ENCODE measurements at places on chromosomes 1 and 21.

DNA sequence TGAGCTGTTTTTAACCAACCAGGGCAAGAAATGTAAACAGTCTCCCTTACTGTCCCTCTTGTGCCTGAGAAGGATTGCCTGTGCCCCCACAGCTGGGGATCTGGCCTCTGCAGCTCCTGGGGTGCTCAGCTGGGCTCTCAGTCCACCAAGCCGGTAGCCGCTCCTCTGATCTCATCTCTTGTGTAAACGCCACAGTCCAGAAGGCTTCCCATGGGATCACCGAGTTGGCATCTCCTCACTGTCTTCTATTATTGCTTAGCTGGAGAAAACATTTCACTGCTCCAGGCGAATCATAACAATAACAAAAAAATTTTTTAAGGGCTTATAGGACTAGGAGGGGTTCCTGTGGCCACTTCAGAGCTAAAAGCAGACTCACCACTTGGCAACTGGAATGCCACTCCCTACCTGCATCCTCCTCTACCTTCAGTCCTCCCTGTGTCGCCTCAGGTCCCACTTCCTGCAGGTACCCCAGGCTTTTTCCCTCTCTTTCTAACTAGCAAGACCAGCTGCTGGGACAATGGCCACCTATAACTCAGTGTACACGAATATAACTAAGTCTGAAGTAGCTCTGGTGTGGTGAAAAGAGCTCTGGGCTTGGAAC is 75.8 kb downstream of the ATP1A1 start:
- DNase-seq: no peak

DNA sequence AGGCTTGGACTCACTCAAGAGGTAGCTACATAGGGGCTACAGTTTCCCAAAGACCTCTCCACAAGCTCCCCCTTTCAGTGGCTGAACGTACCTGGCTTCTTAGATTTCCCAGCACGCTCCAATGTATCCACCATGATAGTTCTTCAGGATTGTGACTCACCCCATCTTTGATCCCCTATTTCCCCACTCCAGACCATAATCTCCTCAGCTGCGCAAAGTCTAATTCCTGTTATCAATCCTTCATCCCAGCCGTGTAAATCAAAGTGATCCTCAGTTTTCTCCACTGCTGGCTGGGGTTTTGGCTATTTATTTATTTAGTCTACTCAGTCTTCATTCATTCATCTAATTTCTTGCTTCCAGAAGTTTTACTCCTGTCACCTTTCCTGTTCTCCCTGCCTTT is 13.1 kb upstream of the CTPS1 start:
- no peak for DNase-seq

GRCh38 chr21:36892201-36892600 is 74.3 kb downstream of the HLCS start:
- DNase-seq: no peak

- DNase-seq: no peak
These were observed 261.3 kb downstream of the TNR start for GRCh38 chr1:175482071-175482451.

DNA sequence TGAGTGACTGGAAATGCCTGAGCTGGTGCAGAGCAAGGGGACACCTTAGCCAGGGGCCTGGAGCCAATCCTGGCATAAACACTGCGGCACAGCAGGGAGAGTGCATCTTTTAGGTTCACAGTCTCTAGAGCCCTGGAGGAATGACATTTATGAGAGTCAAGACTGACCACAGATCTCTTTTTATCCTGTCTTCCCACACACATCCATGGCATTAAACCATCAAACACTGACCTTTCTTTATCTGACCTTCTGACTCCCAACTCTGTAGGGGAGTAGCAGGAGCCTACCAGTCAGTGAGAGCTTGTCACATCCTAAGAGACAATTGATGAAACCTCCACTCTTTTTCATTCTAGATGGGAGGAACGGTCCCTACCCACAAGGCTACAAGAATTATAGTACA is 7.9 kb downstream of the CD34 start:
- DNase-seq: no peak

- DNase-seq: no peak
These were observed 609 bp downstream of the PIGK start for GRCh38 chr1:77218477-77219165.

DNA sequence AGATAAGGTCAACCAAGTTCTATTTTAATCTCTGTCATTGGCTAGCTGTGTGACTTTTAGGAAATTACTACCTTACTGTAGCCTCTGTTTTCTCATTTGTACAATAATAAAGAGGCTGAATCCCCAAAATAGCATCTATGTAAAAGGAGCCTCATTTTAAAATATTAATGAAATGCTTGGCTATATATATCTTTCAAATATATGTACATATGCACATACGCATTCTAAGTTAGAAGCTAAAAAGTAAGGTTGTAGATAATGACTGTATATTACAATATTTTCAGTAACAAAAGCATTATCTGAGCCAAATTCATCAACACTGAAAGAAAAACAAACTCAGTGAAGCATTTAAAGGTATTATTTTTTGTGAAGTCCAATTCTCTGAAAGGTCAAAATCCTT is 44.6 kb downstream of the TYW3 start:
- DNase-seq: no peak

DNA sequence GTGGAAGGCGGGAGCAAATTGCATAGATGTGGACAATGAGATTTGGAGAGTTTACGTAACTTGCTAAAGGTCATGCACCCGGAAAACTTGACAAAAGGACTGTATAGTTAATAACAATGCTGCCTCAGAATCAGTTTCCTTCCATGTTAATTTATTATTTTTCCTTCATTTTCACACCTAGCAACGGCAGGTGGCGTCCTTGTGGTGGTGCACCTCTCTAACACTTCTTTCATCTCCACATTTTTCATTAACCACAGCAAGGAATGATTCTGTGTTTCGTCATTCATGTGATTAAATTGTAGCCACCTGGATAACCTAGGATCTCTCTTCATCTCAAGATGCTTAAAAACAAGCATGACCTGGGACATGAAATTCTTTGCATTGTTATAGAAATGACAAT is 2133.0 kb downstream of the NCAM2 start:
- DNase-seq: no peak

- no peak for DNase-seq
These were observed 26.2 kb upstream of the IL10 start for GRCh38 chr1:206798384-206798996.

DNA sequence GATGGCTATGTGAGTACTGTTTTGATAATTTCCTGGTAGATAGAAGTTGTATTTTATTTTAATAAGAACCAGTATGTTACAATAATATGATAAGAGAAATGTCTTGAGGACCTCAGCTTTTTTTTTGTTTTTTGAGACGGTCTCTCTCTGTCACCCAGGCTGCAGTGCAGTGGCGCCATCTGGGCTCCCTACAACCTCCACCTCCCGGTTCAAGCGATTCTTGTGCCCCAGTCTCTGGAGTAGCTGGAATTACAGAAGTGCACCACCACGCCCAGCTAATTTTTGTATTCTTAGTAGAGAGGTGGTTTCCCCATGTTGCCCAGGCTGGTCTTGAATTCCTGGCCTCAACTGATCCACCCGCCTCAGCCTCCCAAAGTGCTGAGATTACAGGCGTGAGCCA is 968.1 kb upstream of the ADGRL4 start:
- no peak for DNase-seq

DNA sequence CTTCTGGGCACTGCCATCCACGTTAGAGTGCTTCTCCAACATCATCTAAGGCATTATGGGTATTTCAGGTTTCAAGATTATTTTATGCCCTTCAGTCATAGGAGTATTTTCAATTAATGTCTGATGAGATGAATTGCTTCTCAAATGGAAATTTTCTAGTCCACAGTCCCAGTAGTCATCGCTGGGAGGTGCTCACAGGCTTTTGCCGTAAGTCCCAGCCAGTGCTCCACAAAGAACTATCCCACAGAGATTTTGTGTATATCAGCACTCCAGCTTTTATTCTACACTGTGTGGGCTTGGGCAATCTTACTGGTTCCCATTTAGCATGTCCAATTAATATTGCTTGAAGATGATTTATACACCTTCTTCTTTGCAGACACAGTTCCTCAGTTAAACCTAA is 61.0 kb downstream of the SMYD2 start:
- DNase-seq: no peak

GRCh38 chr1:184615301-184615700 is 139.4 kb downstream of the EDEM3 start:
- no peak for DNase-seq

- no peak for DNase-seq
These were observed 8.0 kb upstream of the SLC30A2 start for GRCh38 chr1:26053718-26054560.

GRCh38 chr1:209769171-209769904 is 13.5 kb downstream of the TRAF3IP3 start:
- DNase-seq: peak; percentile 51

DNA sequence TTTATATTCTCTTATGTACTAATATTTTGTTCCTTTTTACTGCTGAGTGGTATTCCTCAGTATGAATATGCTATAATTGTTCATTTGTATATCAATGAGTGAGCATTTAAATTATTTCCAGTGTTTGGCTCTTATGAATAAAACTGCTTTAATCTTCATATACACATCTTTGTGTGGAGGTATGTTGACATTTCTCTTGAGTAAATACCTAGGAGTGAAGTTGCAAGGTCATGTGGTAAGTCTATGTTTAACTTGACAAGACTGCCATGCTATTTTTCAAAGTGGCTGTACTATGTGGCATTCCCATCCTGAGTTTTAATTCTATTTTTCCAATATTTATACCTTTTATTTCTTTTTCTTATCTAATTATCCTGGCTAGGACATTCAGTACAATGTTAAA is 124.2 kb downstream of the ADSS2 start:
- no peak for DNase-seq

- no peak for DNase-seq
These were observed 2.5 kb downstream of the ATP1B1 start for GRCh38 chr1:169108863-169109560.

- no peak for DNase-seq
These were observed 33.0 kb downstream of the CACHD1 start for GRCh38 chr1:64502931-64503330.

DNA sequence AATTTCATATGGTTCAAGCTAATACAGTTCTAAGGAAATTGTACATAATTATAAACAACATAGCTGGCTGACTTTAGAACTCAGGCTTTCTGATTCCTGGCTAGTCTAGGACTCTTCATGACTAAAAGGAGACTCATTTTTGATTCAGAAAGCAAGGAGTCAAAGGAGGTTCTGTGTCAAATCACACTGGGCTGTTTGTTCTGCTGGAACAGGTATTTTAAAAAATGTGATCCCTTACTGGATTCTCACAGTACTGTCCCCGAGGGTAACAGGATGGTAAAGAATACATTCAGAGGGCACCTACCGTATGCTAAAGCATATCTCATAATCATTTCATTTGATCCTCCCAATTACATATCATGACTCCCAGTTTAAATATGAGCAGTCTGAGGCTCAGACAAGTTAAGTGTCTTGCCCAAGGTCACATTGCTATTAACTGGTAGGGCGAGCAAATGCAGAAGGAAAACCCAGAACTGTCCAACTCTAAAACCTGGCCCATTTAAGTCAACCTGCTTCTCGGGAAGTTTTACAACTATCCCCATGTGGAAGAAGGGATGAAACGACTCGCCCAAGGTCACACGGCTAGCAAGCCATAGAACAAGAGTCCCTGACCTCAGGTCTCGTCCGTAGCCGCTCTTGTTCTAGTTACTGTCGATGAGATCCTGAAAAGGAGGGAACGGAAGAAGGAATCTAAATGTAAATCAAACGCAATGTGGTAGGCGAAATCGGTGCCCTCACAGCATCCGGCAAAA is 675 bp downstream of the MYSM1 start:
- DNase-seq: no peak
